ENCODE measurements at places on chromosomes 2 and 18.
A peak's percentile ranks its signal among the peaks of the same experiment; 100 is the strongest.

DNA sequence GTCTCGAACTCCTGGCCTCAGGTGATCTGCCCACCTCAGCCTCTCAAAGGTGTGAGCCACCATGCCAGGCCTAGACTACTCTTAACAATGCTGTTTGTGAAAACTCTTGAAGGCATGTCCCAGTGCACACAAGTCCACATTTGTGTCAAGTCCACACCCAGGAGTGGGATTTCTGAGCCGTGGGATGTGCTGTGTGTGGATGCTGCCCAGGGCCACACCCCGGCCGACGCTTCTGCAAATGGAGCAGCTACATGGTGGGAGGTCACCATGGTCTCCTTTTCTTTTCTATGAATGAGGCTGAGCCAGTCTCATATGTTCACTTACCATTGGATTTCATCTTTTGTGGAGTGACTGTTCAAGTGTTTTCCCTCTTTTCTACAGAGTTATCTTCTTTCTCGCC is 15.8 kb downstream of the SNED1 start:
- no peak for DNase-seq

GRCh38 chr18:2971741-2972552 is 41.0 kb downstream of the LPIN2 start:
- peak; percentile 14 for DNase-seq

- DNase-seq, result no peak
Measured at GRCh38 chr18:69897397-69898108, 50.1 kb downstream of the CD226 start.

DNA sequence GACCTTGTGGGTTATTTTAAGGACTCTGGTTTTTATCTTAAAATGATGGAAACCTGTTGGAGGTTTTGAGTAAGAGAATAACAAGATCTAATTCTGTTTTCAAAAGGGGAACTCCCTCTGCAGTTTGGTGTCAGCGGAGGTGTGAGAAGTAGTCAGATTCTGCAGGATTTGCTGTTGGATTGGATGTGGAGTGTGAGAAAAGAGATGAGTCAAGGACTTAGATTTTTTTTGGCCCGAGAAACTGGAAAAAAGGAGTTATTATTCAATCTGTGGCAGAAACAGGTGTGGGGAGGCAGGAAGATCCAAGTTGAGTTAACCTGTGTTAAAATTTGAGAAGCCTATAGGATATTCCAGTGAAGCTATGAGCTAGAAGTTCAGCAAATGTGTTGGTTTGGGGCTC is 337.2 kb upstream of the FANCL start:
- DNase-seq, result no peak

GRCh38 chr18:75168619-75169018 is 40.3 kb downstream of the PTGR3 start:
- DNase-seq, result no peak
